Natural killer cell (primary cell): ENCODE measurements at places on chromosomes 1 and 21. TPM values are rescaled to one million over a fixed set of nuclear protein-coding genes. Genes with fewer than 3 reads are reported as not detected.

Gene PODN
- total RNA-seq: 8.8 TPM

Gene IQCC
- 3.5 TPM for total RNA-seq

Gene KRTAP22-1
- total RNA-seq: not detected

Gene DPYD
- 56.6 TPM for total RNA-seq

Gene PSMA5
- total RNA-seq: 76.0 TPM

Gene OR10Z1
- total RNA-seq: not detected

Gene TNFAIP8L2
- total RNA-seq: 14.5 TPM

Gene CGN
- 0.80 TPM for total RNA-seq
